ENCODE measurements at places on chromosomes 7 and 10. TPM values are rescaled to one million over a fixed set of nuclear protein-coding genes. Genes with fewer than 3 reads are reported as not detected.

- DNase-seq: no peak
Observed at GRCh38 chr10:60358282-60358681, 31.4 kb downstream of the ANK3 start.

DNA sequence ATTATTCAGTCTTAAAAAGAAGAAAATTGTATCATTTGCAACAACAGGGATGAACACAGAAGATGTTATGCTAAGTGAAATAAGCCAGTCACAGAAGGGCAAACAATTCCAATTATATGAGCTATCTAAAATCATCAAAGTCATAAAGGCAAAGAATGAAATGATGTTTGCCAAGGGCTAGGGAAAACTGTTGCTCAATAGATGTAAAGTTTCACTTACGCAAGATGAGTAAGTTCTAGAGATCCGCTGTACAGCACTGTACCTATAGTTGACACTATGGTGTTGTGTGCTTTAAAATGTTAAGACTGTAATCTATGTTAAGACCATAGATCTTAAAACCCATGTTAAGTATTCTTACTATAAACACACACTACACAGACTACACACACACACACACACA lies 904.6 kb upstream of the LRRN3 start:
- DNase-seq: no peak

The TPST1 gene
- 137 TPM for total RNA-seq

GRCh38 chr10:128633864-128634540 lies 507.8 kb upstream of the MKI67 start:
- no peak for DNase-seq

- no peak for DNase-seq
Observed at GRCh38 chr7:21430575-21430954, 2.7 kb downstream of the SP4 start.

DNA sequence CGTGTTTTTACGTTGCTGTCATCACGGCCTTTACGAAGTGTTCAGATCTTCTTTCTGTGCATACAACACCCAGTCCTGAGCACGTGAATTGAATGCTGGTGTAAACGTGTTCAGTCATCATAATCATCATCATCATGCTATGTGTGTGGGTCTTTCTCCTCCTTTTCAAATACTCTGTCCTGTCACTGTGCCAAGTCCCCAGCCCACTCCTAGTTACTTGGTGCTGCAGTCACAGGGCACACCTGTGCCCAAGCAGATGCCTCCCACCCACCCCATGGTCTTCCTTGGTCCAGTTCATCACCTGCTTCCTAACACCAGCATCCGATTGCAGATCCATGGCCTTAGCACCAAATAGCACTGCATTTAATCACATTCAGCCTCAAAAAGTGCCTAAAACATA lies 78.6 kb upstream of the MGMT start:
- DNase-seq: no peak

DNA sequence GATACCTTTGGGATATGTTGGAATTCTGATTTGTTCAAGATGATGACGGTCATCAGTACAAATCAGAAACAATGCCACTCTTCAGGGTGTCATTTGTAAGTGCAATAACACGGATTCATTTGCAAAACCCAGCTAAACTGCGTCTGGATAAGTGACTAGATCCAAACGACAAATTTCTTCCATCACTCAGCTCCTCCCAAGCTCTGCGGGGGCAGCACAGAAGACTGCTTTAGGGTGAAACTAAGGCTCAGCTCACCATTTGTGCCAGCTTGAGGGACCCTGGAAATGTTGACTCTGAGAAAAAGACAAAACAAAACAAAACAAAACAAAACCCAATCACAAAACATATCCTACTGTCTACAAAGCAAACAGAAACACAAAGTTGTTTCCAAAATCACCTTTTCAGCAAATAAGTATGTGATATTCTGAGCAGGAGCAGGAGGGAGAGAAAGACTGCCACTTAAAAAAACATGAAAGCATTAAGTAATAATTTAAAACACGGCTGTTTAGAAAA lies 8.0 kb downstream of the EVX1 start:
- peak; percentile 84 for DNase-seq

The DENND2A gene
- 0.36 TPM for total RNA-seq

GRCh38 chr7:16721541-16721940 lies 32.0 kb upstream of the TSPAN13 start:
- DNase-seq: no peak

The GIMAP6 gene
- total RNA-seq: 0.36 TPM

- no peak for DNase-seq
Observed at GRCh38 chr7:51279391-51280023, 37.1 kb downstream of the COBL start.

DNA sequence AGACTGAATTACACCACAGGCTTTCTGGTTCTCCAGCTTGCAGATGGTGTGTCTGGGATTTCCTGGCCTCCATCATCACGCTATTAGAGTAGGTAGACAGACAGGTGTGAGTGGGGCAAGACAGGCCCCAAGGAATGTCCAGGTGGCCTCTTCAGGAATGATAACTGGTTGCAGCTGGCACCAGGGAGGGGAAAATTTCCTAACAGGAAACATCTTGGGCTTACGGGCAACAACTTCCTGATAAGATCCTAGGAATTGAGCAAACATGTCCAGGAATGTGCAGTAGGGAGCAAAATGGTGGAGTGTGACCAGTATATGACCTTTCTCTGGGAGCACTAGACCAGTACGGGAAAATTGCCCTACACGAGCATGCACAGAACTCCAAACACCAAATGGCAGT lies 11.3 kb downstream of the XRCC2 start:
- no peak for DNase-seq

GRCh38 chr10:113071446-113071845 lies 121.4 kb downstream of the TCF7L2 start:
- DNase-seq: no peak

The CASP7 gene
- total RNA-seq: 17.4 TPM

DNA sequence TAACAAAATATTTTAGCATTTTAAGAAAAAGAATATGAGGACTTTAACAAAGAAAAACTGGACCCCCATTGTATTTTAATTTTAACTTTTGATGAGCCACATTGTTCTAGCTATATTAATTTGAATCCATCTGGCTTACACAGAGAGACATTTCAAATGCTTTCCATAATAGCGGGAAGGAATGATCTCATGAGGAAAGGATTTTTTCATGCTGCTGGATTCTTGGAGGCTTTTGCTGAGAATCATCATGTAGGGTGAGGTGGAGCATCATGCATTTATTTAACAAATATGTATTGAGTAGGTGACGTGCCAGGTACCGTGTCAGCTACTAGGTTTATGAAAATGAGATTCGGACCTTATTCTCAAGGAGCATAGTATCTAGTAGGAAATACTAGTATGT lies 1006.3 kb downstream of the SORCS1 start:
- no peak for DNase-seq

DNA sequence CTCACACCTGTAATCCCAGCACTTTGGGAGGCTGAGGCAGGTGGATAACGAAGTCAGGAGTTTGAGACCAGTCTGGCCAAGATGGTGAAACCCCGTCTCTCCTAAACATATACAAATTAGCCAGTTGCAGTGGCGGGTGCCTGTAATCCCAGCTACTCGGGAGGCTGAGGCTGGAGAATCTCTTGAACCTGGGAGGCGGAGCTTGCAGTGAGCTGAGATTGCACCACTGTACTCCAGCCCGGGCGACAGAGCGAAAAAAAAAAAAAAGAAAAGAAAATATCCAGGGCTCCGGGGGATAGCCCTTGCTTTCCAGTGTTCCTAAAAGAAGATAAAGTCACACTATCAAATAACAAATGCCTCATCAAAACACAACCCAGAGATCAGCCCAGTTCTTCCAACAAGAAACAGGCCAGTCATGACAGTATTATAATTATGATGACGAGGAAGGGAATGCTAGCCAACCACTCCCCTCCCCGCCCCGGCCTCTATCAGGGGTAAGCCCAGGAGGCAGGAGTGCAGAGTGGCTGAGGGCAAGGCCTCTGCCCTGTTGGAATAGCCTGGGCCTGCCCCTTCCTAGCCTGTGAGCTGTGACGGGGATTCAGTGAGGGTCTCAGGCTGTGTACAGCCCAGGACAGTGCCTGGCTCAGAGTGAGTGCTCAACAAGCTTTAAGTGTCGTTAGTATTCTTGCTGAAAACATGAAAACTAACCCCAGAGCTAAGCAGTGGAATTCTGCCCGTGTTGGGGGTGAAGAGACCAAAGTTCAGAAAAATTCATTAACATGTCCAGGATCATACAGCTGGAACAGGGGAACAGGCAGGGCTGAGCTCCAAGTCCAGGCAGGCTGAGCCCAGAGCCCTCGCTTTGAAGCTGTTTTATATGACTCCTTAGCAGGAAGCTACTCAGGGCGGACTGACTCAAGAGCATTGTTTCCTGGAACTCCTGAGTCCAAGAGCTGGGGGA lies 54.3 kb downstream of the FAM241B start:
- DNase-seq: peak; percentile 83

DNA sequence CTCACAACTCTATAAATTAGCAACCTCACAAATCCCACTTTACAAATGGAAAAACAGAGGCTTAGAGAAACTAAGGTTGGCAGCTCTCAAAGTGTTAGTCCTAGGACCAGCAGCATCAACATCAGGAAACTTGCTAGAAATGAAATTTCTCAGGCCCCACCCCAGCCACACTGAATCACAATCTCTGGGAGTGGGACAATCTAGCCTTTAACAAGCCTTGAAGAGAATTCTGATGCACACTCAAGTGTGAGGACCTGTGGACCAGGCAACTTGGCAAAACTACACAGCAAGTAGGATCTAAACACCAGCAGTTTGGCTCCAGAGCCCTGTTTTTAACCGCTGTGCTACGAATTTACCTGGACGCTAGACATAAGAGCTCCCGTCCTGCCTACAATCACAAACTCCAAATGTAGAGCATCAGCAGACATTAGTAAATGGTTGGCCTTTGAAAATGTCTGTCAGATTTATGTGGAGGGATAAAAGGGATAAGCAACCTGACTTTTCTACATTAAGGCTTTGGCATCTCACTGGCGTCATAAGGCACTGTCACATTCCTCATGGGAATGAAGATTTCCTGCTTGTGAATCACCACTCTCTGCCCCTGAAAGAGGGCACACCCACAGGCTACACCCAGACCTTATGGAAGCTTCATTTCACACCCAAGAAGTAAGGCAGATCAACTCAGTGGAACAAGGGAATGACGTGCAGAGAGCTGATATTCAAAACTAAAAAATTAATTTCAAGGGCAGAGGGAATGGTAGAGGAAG lies 34.5 kb downstream of the PPP1R3C start:
- no peak for DNase-seq

The OR9A2 gene
- not detected for total RNA-seq

The PTPRZ1 gene
- total RNA-seq: under 0.01 TPM

The VENTX gene
- not detected for total RNA-seq

- DNase-seq: no peak
Observed at GRCh38 chr10:97607095-97607636, 17.6 kb downstream of the C10orf62 start.

DNA sequence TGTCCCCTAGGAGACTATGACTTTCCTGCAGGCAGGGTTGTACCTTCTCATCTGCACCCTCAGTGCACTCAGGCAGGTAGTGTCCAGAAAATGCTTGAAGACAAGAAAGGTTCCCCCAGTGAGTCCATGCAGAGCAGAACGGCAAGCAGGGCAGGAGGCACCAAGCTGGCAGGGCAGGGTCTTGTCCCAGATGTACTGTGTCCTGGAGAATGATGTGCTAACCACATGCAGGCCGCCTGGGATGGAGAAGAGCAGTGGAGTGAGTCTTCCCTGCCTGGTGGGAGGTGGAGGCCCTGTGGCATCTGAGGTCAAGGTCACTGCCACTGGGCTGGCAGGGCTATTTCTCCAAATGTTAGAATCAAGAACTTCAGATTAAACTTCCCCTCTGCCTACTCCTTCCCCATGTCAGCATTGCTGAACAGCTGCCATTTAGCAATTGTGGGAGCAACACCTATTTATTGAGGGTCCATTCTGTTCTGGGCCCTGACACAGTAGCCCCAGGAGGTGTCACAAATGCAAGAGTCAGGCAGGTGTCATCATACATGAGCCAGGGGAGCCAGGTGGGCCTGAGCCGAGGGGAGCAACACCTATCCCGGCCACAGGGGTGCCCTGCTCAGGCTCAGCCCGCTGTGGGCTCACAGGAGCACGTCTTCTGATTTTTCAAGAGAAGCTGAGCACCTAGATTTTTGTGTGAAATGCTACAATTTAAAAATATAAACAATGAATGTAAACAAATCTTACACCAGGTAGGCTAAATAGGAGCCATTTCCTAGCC lies 34.1 kb downstream of the PTPRE start:
- no peak for DNase-seq

The SPDYE2B gene
- not detected for total RNA-seq

GRCh38 chr10:8407501-8408021 lies 353.1 kb downstream of the GATA3 start:
- no peak for DNase-seq

GRCh38 chr7:142916508-142916907 lies 17.0 kb downstream of the TRPV5 start:
- DNase-seq: no peak
